HT1080 (cell line): ENCODE measurements at places on chromosomes 13 and 19. TPM values are rescaled to one million over a fixed set of nuclear protein-coding genes. Genes with fewer than 3 reads are reported as not detected.
A peak's percentile ranks its signal among the peaks of the same experiment; 100 is the strongest.

DNA sequence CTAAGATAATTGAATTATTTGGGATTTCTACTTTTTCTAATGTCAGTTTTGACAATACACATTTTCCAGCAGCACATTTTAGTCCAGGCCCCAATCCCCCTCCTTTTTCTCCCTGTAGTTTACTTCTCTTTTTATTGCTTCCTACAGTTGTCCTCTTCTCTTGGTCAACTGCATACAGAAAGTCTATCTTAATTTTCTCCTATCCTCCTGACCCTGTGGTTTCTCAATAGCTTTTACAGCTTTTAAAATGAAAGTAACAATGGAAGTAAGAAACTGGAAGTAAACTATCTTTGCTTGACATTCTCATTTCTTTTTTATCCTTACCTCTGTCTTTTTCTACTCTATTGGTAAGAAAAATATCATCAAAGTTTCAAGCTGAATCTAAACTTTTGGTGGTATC, 106.5 kb upstream of the OXGR1 start:
- no peak for DNase-seq

- DNase-seq, result no peak
Observed at GRCh38 chr13:53123536-53123935, 94.9 kb downstream of the OLFM4 start.

GRCh38 chr19:28519952-28520861, 692.7 kb downstream of the UQCRFS1 start:
- DNase-seq, result peak; percentile 20

GRCh38 chr19:7159105-7159933, 89.8 kb downstream of the ZNF557 start:
- DNase-seq, result peak; percentile 26

DNA sequence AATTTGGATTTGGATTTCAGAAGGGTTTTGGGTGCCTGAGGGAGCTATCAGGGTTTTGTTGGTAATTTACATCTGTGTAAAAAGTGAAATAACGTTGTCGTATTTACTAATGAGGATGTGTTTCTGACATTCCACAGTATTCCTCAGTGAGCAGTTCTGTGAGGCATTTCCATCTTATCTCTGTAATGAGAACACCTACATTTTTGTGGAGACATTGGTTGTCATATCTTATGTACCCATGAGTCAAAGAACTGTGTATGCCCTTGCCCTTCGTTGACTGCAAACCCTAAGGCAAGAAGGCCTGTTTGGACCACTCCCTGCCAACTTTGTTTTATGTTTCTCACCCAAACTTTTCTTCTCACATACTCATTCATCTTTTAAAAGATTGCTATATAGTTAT, 14.2 kb upstream of the IL17D start:
- no peak for DNase-seq

- no peak for DNase-seq
Observed at GRCh38 chr13:109990296-109990695, 203.9 kb upstream of the IRS2 start.

DNA sequence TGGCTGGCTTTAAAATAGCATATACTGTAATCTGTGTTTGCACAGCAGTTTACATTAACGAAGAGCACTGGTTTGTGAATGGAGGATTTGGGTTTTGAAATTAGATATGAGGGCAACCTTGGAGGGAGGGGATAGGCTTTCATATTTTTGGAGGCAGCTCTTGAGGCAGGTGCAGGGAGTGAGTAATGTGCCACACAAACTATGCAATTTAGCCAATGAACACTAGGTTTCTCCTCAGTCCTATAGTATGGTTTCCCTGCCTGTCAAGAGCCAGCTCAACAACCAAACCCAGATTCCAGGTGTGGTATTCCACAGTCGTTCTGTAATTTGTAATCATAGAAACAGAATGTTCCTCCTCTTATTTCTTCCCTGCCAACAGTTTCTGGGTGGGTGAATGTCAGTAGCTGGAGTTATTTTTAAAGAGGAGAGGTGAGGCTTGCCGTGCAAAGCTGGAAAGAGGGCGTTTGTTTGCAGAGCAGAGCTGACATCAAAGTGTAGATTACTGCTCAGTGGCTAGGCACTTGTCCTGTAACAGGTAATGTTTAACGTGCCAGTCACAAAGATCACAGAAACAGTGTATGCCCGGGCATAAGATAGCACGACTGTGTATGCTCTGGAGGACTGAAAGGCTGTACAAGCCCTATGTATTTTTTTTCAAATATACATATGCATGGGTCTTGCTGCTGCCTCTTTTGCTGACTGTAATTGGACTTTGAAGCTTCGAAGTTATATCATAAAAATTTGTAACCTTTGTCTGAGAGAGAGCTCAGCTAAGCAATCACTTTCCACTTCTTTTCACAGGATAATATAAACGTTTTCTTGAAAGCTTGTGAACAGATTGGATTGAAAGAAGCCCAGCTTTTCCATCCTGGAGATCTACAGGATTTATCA, 124.2 kb downstream of the LMO7 start:
- DNase-seq, result peak; percentile 12

- no peak for DNase-seq
Observed at GRCh38 chr19:2099054-2099501, 2.4 kb downstream of the IZUMO4 start.

DNA sequence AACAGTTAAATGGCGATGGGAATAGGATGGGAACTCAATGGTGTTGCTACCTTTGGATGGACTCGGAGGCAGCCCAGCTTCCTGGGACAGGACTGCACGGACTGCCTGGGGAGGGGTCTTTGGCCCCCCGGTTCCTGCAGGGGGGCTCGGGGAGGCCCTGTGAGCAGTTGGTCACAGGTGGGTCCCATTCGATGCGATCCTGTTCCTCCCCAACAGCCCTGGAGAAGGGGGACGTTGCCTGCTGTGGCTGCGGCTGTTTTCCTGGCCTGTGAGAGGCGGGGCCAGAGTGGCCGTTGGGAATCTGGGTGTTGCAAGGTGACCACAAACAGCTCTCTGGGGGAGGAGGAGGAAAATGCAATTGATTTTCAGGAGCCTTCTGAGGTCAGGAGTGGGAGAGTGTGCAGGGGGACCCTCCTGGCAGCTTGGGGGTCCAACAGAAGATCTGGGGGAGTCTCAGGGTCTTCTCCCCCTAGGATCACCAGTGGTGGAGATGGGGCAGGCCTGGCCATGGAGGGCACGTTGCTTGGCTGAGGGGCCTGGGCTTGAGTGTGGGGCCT, 1.9 kb upstream of the PLPPR3 start:
- no peak for DNase-seq

DNA sequence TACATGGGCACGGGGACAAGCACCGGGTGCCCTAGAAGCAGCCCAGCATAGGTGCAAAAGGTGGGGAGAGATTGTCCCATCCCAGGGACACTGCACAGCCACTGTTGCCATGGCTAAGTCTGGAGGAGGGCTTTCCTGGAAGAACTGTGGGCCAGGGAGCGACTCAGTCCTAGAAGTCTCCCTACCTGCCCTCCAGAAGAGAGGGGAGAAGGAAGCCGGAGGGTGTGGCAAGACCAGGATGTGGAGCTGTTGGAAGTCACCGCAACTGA, 2.3 kb upstream of the FBN3 start:
- no peak for DNase-seq

DNA sequence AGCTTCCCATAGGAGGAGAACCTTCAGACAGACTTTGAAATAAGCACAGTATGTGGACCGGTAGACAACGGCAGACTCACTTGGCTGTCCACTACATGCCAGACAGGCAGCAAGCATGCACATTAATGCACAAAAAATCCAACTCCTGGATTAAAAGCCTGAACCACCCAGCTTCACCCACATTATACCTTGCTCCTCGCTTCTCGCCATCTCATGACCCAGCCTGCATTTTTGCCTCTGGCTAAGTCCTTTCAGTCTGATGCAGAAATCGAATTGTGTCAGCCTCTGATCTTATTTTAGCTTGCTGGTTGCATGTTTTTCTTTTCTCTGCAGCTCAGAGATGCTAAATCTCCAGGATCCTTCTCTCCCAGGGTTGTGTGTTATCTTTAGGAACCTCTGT, 358.7 kb downstream of the RFC3 start:
- no peak for DNase-seq

- no peak for DNase-seq
Observed at GRCh38 chr13:31131470-31131961, 30.2 kb downstream of the HSPH1 start.

DNA sequence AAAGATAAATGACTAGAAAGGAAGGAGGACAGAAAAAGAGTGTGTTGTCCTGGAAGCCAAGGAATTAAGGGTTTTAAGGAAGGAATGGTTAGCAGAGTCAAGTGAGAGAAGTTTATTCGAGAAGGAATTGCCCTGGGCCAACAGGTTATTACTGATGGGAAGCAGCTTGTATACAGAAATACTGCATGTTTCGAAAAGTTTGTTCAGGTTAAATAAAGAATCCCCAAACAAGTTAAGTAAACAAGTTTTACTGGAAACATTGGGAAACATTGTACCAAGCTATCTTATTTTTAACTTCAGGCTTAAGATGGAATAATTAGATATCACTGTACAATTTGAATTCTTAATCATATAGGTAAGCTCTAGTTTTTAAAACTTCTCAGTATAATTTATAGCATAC, 28.2 kb upstream of the FBXL3 start:
- DNase-seq, result no peak

DNA sequence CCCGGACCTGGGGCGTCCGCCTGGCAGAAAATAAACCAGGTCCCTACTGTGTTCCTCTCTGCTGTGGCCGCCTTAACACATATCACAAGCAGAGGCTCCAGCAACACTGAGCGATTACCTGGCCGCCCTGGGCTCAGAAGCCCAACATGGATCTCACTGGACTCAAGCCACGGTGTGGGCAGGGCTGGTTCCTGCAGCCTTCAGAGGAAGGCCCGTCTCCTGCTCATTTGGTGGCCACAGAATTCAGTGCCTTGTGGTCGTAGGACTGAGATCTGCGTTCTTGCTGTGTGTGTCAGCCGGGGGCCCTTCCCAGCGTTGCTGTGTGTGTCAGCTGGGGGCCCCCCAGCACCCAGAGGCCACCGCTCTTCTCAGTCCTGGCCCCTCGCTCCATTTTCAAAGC, 30.2 kb downstream of the C2CD4C start:
- DNase-seq, result no peak

DNA sequence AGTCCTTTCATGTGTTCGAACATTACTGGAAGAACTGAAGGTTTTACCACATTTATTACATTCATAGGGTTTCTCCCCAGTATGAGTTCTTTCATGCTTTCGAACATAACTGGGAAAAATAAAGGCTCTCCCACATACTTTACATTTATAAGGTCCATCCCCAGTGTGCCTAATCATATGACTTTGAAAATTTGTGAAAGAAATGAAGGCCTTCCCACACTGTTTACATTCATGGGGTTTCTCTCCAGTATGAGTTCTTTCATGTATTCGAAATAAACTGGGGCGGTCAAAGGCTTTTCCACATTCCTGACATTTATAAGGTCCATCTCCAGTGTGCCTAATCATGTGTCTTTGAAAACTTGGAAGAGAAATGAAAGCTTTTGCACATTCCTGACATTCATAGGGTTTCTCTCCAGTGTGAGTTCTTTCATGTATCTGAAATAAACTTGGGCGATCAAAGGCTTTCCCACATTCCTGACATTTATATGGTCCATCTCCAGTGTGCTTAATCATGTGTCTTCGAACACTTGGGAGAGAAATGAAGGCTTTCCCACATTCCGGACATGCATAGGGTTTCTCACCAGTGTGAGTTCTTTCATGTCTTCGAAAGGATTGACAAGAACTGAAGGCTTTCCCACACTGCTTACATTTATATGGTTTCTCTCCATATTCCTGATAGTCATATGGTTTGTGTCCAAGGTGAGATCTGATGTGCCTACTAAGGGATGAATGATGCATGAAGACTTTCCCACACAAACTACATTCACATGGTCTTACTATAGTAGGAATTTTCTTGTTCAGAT, 24.0 kb downstream of the ZNF564 start:
- no peak for DNase-seq

ANKLE1 gene
- 0.35 and 1.3 TPM in 2 replicates for total RNA-seq

MISP3 gene
- total RNA-seq, result 1.4 and 1.5 TPM in 2 replicates

ZNF571 gene
- 0.03 and 0.34 TPM in 2 replicates for total RNA-seq

KLF5 gene
- 4.7 and 7.0 TPM in 2 replicates for total RNA-seq

CRX gene
- not detected in 2 replicates for total RNA-seq

AMH gene
- total RNA-seq, result 7.2 and 10.6 TPM in 2 replicates
